ENCODE measurements at places on chromosomes 5 and 9.

DNA sequence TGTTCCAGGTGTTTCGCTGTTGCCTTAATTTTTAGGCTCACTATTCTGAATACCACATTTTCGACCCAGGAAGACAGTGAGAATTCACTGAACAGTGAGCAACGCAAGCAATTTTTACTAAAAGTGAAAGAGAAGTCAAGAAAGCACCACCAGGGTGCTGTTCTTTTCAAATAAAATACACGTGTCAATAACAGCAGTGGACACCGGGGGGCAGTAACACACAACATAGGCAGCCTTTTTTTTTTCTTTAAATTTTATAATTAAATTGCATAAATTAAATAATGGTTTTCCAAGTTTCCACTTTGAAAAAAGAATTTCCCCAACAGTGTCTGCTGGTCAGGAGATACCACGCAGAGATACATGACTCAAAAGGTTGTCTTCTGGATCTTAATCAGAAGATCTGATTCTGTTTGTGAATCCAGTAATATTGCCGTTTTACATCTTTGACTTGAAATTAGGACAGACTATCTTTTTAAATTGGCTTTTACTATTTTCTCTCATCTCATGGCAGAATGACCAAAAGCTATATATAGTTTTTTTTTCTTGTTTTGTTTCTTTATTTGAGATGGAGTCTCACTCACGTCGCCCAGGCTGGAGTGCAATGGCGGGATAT is 47.1 kb upstream of the SH3GL2 start:
- DNase-seq, result no peak

GRCh38 chr5:92418341-92418740 is 1035.2 kb upstream of the ARRDC3 start:
- peak; percentile 8 for DNase-seq

- DNase-seq, result no peak
These were observed 41.0 kb upstream of the SHC3 start for GRCh38 chr9:89219637-89220036.

DNA sequence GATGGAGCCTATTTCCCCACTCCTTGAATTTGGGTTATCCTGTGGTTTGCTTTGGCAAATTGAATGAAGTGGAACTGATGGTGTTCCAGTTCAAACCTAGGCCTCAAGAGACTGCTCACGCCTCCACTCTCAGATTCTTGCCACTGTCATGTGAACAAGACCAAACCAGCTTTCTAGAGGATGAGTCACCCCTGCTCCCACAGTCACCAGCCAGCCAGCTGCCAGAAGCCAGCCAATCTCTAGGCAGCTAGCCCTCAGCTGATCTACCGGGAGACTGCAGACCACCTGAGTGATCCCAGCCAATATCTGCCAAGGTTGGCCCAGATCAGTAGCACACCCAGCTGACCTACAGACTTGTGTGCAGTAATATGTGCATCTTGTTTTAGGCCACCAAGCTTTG is 300.6 kb downstream of the TMEM38B start:
- no peak for DNase-seq

DNA sequence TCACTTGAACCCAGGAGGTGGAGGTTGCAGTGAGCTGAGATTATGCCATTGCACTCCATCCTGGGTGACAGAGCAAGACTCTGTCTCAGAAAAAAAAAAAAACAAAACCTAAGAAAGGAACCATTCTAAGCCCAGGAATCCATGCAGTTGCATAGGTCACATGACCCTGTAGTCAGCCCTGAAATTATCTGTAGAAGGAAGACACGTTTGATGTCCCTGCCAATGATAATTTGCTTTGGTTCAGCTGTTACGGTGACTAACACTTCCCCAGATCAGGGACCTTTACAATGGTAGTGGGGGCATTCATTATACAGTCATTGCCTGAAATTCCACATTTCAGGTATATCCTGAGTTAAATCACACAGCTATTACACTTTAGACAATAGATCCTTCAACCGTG is 50.5 kb downstream of the PRKACG start:
- DNase-seq, result no peak

DNA sequence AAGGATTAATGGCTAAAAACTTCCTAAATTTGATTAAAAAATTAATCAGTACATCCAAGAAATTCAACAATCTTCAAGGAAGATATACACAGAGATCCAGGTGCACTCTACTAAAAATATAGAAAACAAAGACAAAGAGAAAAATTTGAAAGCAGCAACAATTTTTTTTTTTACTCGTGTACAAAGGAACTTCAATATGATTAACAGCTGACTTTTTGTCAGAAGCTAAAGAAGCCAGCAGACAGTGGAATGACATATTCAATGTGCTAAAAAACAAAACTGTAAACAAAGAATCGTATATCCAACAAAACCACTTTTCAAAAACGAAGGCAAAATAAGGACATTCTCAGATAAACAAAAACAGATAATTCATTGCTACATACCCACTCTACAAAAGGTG is 234.6 kb downstream of the FSTL4 start:
- DNase-seq, result no peak

DNA sequence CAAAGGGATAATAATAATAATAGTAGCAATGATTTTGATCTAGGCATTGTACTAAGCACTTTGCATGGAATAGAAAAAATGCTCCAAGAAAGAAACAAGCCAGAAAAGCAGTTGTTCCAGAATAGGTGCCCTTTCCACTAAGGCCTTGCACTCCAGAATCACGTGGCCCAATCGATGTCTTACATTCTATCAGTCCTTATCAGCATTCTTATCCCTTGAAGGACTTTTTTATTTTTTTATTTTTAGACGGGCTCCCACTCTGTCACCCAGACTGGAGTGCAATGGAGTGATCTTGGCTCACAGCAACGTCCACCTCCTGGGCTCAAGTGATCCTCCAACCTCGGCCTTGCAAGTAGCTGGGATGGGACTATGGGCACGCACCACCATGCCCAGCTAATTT is 36.5 kb downstream of the PDZD2 start:
- no peak for DNase-seq

DNA sequence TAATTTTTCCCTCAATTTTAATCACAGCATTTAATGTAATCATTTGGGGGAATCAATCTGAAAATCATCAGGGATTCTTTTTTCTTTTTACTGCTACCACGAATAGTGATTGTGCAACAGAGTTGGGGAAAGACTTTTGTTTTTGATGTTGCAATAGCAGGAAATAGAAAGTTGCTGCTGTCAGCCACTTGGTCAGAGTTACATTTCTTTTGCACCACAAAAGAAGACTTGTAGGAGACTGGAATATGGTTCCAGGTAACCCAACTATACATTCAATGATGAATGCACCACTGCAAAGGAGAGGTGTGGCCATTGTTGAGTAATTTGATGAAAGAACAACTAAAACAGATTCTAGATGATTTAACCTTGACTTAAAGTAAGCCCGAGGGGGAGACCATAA is 46.3 kb upstream of the PALM2AKAP2 start:
- peak; percentile 34 for DNase-seq

- no peak for DNase-seq
These were observed 36.2 kb downstream of the IARS1 start for GRCh38 chr9:92257327-92257726.

GRCh38 chr5:39740404-39740803 is 315.6 kb upstream of the DAB2 start:
- DNase-seq, result no peak

DNA sequence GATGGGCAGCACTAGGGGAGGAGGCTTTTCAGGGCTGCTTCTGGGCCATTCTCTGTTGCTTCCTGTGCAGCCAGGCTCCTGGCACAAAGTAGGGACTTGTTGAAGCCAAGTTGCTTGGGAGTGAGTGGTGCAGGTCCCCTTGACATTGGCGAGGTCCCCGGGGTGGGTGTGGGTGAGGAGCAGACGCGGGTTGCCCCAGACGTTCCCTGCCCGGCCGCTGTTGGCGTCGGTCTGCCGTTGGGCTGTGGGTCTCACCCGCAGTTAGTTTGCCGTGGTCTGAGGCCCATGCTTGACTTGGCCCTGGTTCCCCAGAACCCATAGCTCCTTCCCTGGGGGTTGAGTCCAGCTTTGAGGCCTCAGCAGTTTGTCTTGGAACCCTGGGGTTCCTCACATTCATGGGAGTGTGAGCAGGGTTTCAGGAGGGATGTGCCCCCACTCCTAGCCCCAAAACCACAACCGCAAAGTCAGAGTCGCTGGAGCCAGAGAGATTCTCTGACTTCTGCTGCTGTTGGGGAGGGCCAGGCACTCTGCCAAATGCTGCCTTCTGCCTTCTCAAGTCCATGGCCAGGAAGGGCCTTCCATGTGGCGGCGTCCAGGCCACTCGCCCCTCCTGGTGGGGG is 77.5 kb downstream of the RXRA start:
- peak; percentile 79 for DNase-seq

DNA sequence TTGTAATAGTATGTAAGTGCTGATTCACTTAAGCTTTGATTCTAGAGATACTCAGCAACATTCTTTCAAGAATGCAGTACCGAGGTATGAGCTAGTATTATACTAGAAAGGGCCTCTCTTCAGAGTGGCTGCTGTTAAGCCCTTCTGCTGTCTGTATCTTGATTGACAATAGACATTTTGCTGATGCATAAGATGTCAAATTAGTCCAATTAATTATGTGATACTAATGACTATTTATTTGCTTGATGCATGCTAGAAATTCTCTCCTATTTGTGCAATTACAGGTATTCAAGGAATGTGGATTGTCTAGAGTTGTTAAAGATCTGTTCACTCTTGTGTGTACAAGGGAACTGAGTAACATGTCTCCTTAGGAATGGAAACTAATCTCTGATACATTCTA is 92.3 kb upstream of the PTGER4 start:
- no peak for DNase-seq

DNA sequence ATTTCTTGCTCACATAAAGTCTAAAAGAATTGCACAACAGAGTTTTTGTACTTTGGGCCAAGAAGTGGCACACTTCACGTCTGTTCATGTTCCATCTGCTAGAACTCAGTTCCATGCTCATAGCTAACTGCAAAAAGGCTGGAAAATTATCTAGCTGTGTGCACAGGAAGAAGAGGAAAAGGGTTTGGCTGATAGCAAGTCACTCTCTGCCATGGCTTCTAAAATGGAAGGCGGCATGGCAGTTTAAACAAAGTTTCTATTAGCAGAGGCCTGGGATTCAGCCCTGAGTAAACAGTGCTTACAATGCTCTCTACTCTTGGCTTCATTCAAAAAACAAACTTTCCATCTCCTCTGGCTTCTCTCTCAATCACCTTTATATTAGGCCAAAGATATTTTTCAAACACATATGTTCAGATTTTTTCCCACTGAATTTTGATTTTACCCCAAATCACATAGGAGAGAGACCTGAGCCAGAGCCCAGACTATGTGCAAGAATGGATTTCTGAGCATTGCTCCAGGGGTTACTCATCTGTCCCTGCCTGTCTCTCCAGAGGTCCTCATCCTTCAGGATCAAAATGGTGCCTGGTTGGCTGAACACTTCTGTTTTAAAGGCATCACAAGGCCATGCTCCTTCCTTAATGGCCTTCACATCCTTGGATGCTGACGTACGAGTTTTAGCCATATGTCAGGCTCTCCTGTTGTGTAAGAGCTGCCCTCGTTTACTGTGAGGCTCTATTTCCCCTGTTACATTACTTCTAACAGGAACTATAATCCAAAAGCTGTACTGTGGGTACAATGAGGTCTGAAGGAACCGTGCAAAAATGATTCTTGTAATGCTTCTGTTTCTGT is 226.6 kb downstream of the SAXO1 start:
- no peak for DNase-seq

- DNase-seq, result no peak
These were observed 42.5 kb upstream of the GOLM1 start for GRCh38 chr9:86141843-86142242.

GRCh38 chr5:11056560-11056959 is 295.5 kb upstream of the DAP start:
- DNase-seq, result no peak

DNA sequence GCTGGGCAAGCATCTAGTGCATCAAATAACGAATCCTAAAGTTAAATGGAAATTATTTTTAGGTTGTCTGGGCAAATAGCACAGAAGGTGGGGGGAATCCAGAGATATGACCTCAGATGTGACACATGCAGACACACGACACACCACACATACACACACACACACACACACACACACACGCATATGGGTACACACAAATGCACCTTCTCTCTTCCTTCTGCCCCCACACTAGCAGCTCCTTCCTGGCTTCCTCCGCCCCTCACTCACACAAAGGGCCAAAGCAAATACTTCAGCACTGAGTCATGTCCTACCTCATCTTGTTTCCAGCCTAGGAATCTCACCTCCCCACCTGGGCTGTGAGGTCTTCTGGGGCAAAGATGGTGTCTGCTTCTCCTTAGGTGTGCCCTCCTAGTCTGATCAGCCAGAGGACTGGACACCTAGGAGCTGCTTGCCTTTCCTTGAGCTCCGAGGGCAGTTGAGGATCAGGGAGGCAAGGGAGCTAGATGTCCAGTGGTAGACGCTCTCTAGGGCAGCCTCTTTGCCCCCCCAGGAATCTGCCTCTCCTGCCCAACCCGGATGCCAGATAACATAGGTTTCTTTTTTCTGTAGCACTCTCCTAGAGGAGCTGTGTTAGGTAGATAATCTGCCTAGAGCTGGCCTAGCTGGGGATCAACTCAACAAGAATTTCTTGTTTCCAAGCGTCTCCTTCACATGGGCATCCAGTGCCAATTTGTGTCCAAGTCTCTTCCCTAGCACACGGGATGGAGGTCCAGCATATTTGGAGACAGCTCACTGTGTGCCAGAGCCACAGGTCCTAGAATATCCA is 14.3 kb upstream of the JADE2 start:
- DNase-seq, result no peak

DNA sequence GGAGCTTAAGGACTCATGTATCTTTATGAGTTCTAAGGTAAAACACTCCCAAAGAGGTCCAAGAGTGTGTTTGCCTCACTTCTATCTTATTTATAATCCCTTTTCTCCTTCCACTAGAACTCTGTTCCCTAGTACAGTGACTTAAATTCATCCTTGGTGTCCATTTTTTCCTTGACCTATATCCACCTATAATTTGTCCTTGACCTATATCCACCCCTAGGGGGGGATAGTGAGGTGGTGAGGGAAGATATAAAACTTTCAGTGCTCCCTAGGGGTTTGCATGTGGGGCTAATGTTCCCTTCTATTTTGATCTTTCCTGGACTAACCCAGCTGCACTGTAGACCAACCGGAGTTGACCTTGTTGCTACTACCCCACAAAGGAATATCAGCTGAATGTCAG is 83.5 kb upstream of the GNAQ start:
- DNase-seq, result no peak

- DNase-seq, result peak; percentile 77
These were observed 14.7 kb downstream of the DIAPH1 start for GRCh38 chr5:141603923-141604717.

DNA sequence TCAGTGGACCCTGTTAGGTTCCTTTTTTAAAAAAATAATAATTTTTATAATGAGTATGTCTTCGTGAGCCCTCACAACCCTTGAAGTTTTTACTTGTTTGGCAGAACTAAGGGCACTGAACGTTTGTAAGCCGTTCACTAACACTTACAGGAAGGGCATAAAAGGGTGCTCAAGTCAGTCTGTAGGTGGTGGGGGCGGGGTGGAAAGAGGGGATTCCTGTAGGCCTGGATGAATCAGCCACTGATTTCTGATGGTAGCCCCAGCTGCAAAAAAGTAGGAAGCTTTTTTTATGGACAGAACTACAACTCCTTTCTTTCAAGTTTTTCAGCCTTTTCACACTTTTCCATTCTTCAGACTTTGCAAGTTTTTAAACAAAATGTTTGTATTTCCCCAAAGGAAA is 35.8 kb downstream of the PIK3R1 start:
- DNase-seq, result no peak

GRCh38 chr5:36177154-36177553 is 25.2 kb downstream of the SKP2 start:
- no peak for DNase-seq
